ENCODE measurements at places on chromosomes 1 and 21.

- no peak for DNase-seq
Measured at GRCh38 chr1:2927393-2928360, 93.6 kb upstream of the ACTRT2 start.

DNA sequence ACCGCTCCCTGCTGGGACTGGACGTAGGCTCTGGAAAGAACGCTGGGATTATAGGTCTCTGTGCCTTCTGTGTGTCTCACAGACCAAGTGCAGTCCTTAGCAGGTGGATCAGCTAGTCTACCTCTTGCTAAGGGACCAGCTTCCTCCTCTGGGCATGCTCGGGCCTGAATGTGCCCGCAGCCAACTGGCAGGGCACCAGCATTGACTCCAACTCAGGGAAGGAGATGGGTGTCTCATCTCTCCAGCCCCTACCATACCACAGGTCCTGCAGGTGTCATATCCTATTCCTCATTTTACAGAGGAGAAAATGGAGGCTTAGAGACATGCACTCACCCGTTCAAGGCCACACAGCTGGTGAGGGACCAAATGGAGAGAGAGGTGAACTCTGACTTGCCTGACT, 340.2 kb downstream of the PTPRU start:
- no peak for DNase-seq

DNA sequence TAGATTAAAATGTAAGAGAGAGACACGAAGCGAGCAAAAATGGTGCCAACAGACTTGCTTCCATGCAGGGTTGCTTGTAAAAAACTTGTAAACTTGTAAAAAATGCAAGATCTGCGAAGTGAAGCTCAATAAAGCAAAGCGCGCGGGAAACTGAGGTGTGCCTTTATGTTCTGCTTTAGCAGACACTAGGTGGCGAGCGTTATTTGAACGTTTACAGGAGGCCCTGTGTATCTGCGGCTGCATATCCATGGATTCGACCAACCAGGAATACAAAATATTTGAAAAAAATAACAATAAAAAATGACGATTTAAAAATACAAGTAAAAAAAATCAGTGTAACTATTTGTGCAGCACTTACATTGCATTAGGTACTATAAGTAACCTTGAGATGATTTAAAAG, 1.5 kb downstream of the UBE2G2 start:
- no peak for DNase-seq

DNA sequence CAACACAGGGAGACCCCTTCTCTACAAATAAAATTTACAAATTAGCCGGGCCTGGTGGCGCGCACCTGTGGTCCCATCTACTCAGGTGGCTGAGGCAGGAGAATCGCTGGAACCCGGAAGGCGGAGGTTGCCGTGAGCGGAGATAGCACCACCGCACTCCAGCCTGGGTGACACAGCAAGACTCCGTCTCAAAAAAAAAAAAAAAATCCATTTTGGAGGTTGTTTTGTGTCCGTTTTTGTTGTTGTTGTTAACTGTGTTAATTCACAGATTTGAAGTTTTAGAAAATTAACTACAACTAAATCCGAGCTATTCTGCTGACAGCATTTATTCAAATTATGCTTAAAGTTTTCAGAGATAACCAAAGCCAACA, 618 bp downstream of the CLCC1 start:
- DNase-seq, result no peak

DNA sequence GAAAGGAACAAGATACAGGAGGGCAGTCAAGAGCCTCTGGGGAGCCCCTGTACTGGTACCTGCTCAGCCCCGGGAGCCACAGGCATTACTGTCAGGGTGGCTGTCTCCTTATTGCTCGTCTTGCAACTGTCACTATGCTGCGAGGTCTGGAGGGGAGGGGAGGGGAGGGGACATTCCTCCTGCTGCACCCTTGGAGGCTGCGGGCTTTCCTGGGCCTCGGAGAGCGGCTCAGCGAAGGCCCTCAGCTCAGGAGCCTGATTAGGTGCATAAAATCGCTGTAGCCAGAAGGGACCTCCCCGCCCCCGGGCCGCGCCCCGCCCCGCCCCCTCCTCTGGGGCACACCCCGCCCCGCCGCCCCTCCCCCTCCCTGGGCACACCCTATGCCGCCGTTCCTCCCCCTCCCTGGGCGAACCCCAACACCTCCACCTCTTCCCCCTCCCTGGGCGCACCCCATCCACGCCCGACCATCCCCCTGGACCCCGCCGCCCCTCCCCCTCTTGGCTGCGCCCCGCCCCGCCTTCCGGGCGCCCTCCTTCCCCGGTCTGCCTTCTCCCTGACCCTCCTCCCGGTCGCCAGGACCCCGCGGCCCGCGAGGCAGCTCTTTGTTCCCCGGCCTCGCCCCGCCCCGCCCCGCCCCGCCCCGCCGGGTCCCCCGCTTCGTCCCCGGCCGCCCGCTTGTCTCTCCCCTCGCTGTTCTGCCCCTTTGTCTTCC, 35.5 kb downstream of the CACHD1 start:
- DNase-seq, result no peak

DNA sequence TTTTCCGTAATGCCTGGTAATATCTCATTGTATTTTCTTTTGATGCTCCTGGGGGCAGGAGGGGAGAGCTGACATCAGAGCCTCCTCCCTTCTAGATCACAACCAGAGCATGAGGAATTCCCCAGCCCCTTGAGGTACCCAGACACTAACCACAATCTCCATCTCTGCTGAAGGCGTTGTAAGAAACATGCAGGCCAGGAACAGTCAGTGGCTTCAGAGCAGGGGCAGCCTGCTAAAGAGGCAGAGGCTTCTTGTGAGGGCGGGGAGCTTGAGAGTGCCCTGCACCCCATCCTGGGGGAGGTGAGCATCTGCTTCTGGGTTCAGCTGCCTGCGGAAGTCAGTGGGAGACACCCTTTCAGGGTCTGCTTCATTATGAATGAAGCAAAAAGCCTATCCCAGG, 19.0 kb downstream of the MAPKAPK2 start:
- no peak for DNase-seq

DNA sequence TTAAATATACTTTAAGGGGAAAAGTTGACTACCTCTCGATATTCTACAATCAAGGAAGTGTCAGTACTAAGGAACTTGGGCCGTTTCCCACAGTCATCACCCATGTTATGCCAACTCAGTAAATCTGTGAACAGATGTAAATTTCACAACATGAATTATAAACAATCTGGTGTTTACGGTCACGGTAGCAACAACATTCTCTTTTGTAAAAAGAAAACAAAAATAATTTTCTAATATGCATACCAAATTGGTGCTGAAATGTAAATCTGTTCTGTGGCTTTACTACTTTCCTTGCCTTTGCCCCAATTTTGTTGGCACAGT, 1.2 kb downstream of the SH3GLB1 start:
- DNase-seq, result no peak

GRCh38 chr1:8831340-8831739, 13.9 kb upstream of the RERE start:
- no peak for DNase-seq

GRCh38 chr1:26197301-26197700, 6.9 kb downstream of the CATSPER4 start:
- DNase-seq, result no peak

DNA sequence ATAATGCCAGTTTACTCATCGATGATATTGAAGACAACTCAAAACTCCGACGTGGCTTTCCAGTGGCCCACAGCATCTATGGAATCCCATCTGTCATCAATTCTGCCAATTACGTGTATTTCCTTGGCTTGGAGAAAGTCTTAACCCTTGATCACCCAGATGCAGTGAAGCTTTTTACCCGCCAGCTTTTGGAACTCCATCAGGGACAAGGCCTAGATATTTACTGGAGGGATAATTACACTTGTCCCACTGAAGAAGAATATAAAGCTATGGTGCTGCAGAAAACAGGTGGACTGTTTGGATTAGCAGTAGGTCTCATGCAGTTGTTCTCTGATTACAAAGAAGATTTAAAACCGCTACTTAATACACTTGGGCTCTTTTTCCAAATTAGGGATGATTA, 13.7 kb downstream of the GGPS1 start:
- DNase-seq, result no peak

- no peak for DNase-seq
Measured at GRCh38 chr1:106798991-106799390, 257.5 kb upstream of the PRMT6 start.

DNA sequence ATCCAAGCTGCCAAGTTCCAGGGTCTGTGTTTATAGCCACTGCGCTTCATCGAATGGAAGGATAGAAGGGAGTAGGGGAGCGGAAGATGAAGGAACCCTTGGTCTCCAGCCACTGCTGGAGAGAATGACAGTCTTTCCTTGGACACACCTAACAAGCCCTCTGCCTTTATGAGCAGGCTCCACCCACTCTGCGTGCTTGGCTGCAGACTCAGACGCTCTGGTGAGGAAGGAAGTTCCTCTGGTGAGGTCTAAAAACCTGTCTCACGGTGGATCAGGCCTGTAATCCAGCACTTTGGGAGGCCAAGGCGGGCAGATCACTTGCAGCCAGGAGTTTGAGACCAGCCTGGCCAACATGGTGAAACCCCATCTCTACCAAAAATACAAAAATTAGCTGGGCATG, 55.4 kb downstream of the MATN1 start:
- DNase-seq, result no peak

- DNase-seq, result no peak
Measured at GRCh38 chr21:15061279-15061678, 3.5 kb downstream of the NRIP1 start.

DNA sequence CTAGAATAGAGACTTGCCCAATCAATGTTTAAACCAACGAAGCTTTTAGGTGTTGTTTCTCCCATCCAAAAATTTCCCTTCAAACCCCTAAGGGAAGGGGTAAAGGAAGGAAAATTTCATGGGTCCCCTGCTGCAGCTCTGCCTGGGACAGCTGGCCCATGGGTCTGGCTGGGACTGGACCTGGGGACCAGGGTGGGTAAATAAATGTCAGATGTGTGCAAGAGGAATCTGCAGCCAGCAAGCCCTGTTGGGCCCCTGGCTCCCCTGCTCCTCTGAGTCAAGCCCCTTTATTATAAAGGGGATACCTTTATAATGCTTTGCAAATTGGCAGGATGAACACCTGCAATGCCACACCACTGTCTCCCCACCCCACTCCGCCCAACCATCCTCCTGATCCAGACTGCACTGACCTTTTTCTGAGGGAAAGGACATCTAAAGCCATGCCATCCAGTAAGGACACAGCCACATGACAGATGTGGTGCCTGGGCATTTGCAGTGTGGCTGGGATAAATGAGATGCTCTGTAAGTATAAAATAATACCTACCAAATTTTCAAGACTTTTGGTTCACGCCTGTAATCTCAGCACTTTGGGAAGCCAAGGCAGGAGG, 1.9 kb upstream of the TMEM125 start:
- no peak for DNase-seq

- DNase-seq, result peak; percentile 22
Measured at GRCh38 chr1:119008483-119009311, 20.6 kb upstream of the TBX15 start.

DNA sequence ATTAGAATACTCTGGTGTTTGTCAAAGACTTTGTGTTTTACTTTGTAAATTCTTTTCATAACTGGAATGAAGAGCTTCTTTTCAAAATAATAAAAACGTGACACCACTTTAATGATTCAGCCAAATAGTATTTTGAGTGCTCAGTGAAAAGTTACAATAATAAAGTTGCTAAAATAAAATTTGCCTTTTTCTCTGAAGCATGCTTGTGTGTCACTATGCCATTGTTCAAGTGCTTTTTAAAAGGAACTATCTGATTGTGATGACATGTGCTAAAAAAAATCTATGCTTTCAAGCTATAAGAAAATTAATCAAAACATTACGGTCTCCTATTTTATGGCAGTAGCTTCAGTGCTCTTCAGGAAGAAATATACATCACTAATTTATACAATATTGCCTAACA, 1290.5 kb upstream of the B3GALT2 start:
- no peak for DNase-seq

GRCh38 chr1:161038523-161039153, at the start of gene TSTD1:
TSS of gene TSTD1 (minus strand) at chr1:161038964. CDS start at chr1:161038889, 75 bp downstream.
- DNase-seq, result peak; percentile 54

GRCh38 chr1:24343412-24344089, 24.4 kb downstream of the GRHL3 start:
- DNase-seq, result no peak

GRCh38 chr1:212458817-212459216, 26.1 kb downstream of the NENF start:
- DNase-seq, result no peak

GRCh38 chr1:77300566-77300965, 18.7 kb downstream of the AK5 start:
- no peak for DNase-seq

DNA sequence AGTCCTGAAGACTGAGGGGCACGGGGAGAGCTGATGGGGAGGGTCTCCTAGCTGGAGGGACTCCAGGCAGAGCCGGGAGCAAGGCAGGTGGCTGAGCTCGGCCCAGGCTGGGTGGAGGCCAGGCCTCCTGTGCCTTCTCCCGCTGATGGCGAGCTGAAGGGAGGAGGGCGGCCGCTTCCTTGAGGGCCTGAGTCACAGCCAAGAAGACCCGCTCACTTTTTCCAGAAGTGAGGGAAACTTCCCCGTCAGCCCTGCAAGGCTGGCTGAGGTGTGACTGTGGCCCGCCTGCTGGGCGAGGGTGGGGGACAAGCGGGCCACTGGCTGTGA, 1.7 kb upstream of the VWA1 start:
- no peak for DNase-seq

- no peak for DNase-seq
Measured at GRCh38 chr1:22285549-22286396, 142.9 kb upstream of the WNT4 start.

DNA sequence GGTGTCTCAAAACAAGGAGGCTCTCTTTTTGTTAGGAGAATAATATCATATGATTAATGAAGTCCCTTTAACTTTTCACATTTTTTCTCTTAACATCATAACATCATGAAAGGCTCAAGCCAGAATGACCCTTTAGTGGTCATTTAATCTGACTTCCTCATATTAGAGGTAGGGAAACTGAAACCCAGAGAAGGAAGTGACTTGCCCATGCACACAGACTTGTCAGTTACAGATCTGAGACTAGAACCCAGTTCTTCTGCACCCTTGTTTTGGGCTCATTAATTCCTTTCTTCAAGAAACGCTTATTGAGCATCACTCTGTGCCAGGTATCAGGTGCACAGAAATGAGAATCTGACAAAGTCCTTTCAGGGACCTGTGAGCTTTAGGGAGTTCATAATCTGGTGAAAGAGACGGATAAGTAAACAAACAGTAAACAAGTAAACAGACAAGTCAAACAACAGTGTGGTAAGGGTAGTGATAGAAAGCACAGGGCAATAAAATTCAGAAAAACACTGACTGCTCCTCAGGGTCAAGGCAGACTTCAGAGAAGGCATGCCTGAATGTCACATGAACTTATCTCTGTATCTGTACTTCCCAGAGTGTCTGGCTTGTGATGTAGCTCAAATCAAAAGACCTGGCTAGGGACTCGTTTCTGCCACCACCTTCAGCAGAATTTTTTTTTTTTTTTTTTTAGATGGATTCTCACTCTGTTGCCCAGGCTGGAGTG, 38.3 kb upstream of the OSBPL9 start:
- no peak for DNase-seq

- DNase-seq, result no peak
Measured at GRCh38 chr1:199264911-199265310, 626.1 kb downstream of the PTPRC start.

Measured in NCI-H187 treated with DMSO at 0.1 percent for 48 hours (cell line).